ENCODE measurements at places on chromosomes 5 and 9. TPM values are rescaled to one million over a fixed set of nuclear protein-coding genes. Genes with fewer than 3 reads are reported as not detected.

DNA sequence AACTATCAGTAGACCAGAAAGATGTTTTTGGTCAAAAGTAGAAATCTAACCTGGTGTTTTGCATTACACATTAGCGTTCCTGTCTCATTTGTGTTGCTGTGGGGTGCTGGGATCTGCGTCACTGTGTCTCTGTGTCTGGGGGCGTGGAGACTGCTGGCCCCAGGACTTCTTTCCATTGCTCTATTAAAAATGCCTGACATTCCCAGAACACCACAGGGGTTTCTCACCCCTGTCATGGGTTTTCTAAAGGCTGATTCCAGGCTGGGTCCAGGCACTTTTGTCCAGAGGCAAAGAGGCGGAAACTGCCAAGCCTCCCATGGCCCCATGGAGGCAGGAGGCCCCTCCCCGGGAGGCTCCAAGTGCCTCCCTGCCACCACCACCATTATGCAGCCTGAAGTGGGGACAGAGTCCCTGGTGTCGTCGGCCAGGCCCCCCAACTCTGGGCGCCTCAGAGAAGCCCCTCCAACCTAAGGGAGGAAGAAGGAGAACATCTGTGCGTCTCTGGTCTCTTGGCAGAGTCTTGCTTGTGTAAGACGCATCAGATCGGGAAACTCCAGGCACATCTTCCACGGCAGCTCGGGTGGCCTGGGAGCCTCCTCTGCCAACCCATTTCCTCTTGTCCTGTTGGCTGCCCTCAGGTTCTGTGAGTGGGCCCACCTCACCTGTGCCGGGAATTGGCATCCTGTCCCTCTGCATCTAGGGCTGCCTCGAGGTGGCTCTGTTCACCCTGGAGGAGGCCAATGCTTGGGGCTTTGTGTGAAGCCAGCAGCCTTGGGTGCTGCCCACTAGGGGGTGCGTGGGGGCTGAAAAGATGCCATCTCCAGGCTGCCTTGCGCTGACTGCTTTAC lies 13.8 kb upstream of the PLEKHG4B start:
- no peak for DNase-seq

- no peak for DNase-seq
Measured at GRCh38 chr5:139140591-139141071, 57.5 kb downstream of the SIL1 start.

DNA sequence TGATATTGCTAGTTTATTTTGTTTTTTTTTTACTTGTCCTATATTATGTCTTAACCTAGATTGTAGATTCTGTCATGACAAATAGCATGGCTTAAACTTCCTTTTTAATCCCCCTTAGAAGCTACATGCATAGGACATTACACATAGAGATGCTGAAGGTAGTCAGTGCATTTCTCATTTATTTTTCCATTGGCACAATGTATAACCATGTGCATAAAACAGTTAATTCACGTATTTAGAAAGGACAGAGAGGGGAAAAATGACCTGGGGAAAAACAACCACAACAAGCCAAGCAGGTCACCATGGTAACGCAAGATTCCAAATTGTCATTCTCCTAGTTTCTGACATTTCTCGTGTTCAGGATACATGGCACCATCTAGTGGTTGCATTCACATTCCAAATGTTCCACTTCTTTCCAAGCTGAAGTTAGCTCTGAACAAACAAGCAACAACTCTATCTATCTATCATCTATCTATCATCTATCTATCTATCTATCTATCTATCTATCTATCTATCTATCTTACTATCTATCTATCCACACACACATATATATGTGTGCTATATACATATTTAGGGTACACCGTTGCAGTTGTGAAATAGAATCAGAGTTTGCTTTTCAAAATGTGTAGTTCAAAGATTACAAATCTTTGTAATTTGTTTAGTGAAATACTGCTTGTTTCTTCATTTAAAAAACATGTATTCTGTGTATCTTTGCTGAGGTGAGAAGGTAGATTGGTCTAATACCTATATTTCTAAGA lies 487.2 kb upstream of the ST8SIA4 start:
- DNase-seq = peak; percentile 62

GRCh38 chr9:106174346-106174745 lies 480.0 kb downstream of the TMEM38B start:
- no peak for DNase-seq

GRCh38 chr5:3143382-3143781 lies 391.9 kb upstream of the IRX2 start:
- DNase-seq = no peak

GRCh38 chr5:142063878-142064331 lies 44.7 kb upstream of the NDFIP1 start:
- DNase-seq = peak; percentile 91

DNA sequence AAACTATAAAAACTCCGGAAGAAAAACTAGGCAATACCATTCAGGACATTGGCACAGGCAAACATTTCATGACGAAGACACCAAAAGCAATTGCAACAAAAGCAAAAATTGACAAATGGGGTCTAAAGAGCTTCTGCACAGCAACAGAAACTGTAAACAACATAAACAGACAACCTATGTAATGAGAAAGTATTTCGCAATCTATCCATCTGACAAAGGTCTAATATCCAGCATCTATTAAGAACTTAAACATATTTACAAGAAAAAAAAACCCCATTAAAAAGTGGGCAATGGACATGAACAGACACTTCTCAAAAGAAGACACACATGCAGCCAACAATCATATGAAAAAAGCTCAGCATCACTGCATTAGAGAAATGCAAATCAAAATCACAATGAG lies 498.6 kb downstream of the HINT1 start:
- DNase-seq = no peak

GRCh38 chr5:169279125-169279524 lies 21.8 kb downstream of the SLIT3 start:
- DNase-seq = no peak

DNA sequence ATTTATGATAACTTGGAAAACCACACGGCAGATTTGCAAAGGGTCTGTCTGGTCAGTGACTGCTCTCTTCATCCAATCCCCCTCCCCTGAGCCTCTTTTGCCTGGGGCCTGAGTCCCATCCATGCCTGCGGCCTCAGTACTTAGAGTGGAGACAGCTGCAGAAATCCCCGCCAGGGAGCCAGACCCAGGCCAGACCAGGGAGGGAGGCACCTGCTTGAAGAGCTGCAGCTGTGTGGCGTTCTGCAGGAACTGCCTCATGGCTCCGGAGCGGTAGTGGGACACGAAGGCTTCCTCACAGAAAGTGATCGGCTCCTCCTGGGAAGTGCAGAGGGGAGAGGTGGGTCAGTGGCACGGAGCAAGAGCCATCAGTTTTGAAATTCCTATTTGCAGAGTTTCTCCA lies 101.6 kb downstream of the CRB2 start:
- peak; percentile 95 for DNase-seq

DNA sequence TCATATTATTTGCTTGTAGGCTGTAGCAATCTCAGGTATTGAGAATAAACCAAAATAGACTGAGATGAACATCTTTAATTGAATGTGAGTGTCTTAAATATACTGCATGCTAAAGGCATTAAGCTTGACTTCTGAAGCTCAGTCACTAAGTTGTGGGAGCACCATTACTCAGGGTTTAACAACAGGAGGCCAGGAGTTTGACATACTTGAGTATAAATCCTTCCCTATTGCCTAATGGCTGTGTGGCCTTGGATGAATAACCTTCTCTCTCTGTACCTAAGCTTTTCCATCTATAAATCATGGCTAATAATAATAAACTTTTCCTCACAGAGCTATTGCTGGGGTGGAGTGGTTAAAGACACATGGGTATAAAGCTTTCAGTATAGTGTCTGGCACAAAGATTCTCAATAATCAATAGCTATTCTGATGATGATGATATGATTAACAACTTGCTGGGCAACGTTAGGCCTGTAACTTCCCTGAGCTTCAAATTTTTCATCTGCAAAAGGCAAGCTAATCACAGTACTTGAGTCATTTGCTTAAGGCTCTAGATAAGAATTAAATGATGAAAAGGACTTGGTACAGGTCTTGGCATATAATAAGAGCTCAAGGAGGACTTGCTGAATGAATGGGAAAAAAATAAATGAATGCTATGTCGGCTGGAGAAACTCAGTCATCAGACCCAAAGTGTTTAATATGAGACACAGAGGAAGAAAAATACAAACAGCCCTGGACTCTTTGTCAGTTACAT lies 174.0 kb upstream of the IL12B start:
- no peak for DNase-seq

GRCh38 chr5:59296317-59297264 lies 596.9 kb downstream of the PDE4D start:
- DNase-seq = peak; percentile 48

DNA sequence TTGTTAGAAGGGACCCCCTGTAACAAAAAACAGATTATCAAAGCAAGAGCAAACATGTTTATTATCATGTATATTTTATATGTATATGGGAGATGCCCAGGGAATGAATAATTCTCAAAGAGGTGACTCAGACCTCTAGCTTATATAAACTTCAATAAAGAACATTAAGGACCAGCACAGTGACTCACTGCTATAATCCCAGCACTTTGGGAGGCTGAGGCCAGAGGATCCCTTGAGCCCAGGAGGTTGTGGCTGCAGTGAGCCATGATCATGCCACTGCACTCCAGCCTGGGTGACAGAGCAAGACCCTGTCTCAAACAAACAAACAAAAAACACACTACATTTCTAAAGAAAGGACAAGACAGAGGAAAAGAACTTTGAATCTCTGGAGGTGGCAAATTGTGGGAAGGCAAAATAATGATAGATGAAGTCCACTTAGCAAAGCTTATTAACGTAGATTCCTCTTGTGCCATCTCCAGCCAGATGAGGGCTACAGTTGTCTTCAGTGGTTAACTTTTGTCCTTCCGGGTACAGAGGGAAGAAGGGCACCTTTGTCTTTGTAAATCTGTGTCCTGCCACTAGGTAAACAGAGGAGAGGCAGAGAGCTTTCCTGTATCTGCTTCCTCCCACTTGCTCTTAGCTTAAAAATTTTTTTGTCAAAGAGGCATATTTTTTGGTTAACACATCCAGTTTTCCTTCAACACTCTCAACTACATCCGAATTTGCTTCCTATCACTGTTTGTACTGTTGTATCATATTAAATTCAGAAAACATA lies 7.5 kb upstream of the RFK start:
- no peak for DNase-seq

- DNase-seq = no peak
Measured at GRCh38 chr5:81213070-81213469, 20.1 kb upstream of the CKMT2 start.

- DNase-seq = no peak
Measured at GRCh38 chr5:102649731-102650130, 105.4 kb upstream of the PAM start.

DNA sequence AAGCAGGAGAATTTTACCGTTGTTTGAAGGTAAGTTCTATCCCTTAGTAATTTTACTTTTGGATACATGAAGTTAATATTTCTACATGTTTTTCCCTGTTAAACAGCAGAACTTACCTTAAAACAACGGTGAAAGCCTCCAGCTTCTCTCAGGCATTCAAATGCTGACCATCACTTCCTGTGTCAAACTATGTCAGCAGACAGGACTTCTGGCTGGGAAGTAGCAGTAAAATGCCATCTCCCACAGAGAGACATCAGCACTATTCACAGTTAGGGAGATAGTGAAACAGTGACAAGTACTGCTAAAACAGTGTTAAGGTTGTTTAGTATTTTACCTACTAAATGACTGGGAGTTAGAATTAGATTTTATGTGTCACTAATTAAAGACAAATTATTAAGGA lies 34.2 kb upstream of the GOLGA1 start:
- no peak for DNase-seq

DNA sequence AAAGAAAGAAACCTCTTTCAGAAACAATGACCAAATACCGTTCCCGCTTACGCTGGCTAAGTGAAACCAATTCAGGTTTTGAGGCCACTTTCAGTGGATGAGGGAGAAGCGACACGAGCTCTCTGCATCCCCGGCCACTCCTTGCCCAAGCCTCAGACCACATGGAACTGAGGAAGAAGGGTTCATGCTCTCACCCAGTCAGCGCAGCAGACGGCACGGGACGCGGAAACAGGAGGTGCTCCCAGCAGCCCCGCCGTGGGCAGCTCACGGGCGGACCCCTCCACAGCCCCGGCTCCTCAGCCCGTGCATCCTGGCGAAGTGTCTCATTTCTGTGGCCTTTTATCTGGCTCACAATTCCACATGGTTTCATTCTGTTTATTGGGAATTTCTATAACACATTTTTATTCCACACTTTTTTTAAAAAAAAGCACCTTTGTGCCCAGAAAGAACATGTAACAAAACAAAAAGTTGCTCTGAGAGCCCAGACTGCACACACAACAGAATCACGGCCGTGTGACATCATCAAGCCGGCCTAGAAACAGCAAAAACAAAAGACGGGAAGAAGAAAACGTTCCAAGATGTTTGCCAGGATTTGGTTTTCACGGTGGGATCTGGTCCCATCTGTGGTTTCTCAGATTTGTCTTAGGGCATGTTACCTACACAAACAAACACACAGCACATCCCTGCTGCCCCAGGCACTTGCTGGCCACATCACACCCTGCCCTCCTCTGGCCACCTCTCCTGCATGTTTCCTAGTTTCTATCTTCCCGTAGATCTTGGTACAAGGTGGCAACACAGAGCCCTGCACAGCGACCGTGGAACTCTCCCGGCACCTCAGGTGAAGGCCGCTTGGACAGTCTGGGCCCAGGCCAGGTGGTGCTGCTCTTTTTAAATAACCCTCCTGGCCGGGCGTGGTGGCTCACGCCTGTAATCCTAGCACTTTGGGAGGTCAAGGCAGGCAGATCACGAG lies 16.2 kb downstream of the QSOX2 start:
- peak; percentile 32 for DNase-seq

DNA sequence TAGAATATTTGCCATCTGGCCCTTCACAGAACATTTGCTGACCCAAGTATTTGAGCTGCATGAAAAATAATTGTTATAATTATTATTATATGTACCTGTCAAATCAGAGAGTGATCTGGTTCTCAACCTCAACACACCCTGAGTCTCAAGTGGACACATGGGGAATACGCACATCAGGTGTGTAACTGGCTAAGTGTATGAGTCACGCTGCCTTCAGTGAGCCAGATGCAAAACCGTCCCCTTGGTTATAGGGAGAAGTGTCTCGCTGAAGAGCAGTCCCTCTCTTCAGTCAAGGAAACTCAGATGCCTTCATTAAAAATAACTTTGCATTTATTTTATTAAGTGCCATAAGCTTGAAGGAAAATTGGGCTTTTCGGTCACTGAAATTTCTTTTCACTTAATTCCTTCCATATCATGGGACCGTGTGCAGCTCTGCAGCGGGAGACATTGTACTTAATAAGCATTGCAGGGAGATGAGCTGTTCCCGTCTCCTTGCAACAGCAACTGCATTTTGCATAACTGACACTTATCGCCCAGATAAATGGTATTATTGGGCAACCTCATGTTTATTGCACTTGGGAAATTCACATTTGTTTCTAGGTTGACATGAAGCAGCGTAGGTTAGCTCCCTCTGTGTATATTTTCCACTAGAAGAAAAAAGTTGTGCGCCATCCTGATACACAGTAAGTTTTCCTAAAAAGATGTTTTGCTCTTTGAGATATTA lies 512.3 kb upstream of the DAP start:
- DNase-seq = no peak

The ARL10 gene
- total RNA-seq = 10.6 TPM

The FBP1 gene
- 4.4 TPM for total RNA-seq

The FOXD1 gene
- total RNA-seq = 5.1 TPM

The PCDHGA1 gene
- total RNA-seq = 1.8 TPM

The PRDM9 gene
- not detected for total RNA-seq

The PTPRD gene
- total RNA-seq = 105 TPM

The TSLP gene
- total RNA-seq = 0.21 TPM

Data from tongue (tissue), 3 donors.